Gastrocnemius medialis (tissue), 4 donors: ENCODE measurements at places on chromosomes 6 and 20.

DNA sequence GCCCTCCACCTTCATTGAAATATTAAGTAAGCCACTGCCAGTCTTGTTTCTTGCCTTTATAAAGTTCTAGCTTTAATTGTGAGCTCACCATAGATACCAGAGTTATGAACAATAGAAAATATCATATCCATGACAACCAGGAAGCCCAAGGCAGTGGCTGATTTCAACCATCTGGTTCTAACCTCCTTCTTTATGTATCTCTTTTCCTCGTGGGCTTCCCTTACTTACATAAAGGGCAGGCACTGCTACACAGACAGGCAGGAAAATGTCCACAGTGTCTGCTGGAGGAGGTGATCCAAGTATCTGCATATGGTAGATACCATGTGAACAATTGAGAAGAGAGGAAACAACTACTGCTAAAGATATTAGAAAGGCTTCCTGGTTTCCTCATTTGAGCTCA, 65.2 kb upstream of the PRND start:
- no peak for DNase-seq

- DNase-seq = no peak
Observed at GRCh38 chr6:151285122-151285521, 45.4 kb downstream of the AKAP12 start.

GRCh38 chr6:6707143-6707542, 118.6 kb downstream of the LY86 start:
- no peak for DNase-seq

DNA sequence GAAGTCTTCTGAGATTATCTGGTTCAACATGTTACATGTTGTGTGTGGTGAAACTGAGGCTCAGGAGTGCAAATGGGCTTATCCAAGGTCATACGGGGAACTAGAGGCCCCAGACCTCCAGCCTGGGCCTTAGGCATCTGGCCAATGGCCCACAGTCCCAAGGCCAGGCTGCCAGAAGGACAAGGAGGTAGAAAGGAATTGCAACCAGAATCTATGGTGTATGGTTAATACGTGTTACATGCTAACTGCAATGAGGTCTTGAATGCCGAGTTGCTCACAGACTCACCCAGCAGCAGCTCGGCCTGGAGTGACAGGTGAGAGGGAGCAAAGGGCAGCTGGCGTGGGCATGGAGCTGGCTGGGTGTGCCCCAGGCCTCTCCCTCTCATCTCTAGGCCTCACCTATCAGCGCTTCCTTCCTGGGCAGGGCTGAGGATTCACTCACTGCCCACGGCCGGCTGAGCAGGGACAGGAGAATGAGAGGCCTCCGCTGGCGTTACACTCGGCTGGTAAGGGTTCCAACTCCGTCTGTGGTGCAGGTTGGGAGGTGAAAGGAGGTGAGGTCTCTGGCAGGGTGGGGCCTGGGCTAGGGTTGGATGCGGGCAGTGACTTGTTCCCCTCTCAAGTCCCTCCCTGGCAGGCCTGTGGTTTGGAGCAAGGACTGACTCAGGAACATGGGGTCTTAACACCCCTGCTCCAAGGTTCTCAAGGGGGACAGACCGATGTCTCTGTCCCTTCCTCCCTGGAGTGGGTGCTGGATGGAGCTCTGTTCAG, at the start of gene TLDC2:
Gene TLDC2, plus strand, starts transcription at position 437 of the 771 bp plus-strand sequence. Its CDS starts 37 bp downstream, at position 474.
- DNase-seq = no peak

- DNase-seq = no peak
Observed at GRCh38 chr6:6024220-6024619, 17.5 kb upstream of the NRN1 start.

DNA sequence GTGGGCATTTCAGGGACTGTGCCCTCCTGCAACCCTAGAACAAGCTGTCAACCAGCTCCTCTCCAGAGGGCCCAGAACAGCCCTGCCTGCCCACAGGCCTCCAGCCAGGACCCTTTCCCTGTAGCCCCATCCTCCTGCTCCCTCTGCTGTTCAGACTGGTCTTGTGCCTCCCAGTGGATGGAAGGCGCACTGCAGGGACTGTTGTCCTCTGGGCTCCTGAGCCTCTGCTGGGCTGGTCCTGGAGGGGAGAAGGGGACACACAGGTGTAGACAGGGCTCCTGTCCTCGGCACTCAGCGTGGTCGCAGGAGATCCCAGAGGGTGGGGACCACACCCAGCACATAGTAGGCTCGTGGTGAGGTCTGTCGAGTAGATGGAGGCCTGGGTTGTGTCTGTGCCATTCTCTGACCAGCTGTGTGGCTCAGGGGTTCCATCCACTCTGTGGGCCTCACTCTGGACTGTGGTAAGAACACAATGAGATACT, 11.5 kb downstream of the ITPR3 start:
- no peak for DNase-seq

DNA sequence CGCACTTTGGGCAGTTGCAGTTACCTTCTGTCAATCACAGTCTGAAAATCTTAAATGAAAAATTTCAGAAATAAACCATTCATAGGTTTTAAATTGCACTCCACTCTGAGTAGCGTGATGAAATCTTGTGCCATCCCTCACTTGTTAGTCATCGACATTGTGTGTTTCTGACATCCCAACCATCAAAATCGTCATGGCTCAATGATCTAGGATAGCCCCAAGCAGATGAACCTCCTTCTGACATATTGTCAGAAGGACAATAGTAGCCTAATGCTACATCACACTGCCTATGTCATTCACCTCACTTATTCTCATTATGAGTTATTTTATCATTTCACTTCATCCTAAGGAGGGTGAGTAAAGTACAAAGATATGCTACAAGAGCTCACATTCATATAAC, 284.8 kb downstream of the PTPRK start:
- no peak for DNase-seq

DNA sequence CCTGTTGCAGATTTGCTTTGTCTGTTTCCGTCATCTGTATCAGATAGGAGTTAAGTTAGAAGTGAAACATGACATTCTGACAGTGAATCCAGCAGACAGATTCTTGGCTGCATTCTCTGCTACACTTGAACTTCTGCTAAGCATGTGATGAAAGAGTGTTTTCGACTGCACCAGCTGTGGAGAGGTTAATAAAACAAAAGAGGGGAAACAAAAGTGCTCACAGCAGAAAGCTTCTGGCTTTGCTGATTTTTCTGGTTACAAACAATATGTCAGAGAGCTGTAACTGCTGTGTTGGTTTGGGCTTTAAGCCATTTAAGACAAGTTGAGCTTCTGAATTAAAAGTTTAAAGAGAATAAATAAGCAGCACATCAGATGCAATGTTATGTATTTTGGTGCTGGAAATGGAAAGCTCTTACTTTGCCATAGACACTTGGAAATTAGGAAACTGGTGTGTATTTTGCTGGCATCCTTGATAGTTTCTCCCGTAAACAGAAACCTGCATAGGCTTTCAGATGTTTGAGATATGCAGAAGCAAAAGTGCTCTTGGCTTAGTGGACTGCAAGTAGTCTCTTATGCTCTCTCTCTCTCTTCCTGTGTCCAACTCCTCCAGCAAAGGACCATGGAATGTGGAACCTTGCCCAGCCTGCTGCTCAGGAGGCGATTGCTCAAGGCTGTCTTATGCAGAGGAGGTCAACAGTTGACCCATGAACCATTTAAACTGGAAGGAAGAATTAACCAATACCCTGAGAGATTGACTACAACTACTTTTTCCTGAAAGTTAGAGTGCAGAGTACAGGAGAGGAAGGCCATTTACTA, 104.9 kb downstream of the RPS12 start:
- peak; percentile 77 for DNase-seq

- no peak for DNase-seq
Observed at GRCh38 chr6:166430269-166430668, 47.5 kb upstream of the MPC1 start.

DNA sequence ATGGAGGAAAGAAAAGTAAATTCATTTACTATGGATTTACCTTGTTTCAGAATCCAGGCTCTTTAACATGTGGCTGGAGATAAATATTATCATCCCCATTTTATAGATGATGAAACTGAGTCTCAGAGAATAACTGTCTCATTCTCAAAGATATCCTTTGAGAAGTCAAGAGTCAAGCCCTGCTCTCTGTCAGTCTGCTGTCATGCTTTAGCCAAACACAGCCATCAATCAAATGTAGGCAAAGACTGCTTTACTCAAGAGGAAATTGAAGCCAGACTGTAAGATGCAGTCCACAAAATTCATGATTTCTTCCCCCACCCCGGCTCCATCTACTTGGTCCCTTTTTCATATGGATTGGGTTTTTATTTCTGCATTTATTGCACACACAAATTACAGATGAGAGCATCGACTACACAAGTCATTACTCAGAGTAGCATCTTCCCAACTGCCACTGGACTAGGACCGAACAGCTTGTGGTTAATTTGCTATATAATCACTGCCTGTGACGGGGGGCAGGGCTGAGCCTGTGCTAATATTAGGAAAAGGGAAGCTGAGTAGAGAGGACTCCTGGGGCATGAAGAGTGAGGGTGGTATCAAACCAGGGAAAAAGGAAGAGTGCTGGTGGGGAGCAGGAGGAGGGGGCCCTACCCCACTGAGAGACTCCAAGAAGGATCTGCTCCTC, 102.7 kb upstream of the TOP1 start:
- no peak for DNase-seq

- no peak for DNase-seq
Observed at GRCh38 chr20:47293631-47294030, 62.9 kb downstream of the ZMYND8 start.

DNA sequence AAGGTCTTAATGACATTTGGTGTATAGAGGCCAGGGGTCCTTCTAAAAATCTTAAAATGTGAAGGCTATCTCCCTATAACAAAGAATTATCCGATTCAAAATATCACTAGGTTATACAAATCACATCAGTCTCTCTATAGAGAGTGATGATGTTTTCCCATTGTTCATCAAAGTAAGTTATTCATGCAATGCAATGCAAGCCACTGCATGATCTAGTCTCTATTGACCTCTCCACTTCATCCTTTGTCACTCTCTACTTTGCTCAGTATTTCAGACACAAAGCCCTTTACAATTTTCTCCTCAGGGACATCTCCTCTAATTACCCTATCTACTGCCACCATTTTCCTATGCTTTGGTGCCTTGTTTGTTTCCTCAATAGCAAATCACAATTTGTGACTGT, 628.0 kb downstream of the HTR1B start:
- DNase-seq = no peak

GRCh38 chr6:11766589-11767450, 11.8 kb downstream of the ADTRP start:
- DNase-seq = no peak

DNA sequence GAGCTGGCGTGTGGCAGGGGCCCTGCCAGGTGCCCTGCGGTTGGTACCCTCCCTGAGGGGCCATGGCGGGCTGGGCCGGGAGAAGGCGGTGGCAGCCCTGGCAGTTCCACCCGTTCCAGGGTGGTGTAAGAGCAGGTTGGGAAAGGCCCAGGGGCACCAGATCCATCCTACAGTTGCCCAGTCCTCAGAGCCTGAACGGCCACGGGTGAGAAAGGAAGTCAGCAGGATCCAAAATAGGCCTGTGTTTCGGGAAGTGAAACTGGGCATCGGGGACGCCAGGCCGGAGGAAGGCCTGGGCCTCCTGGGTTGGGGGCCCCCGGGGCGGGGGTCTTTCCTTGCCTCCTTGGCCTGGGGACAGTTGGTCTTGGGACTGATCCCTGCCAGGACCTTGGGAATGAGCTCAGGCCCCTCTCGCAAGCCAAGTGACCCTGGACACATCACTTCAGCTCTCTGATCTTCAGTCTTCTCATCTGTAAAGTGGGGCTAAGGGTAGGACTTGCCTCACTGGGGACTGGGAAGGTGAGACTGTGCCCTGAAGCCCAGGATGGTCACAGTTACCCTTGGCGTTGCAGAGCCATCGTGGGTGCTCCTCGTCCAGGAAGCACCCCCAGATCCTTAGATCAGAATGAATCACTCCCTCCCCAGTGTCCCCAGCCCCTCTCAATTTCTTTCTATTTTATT, 18.1 kb upstream of the NOL4L start:
- DNase-seq = no peak

GRCh38 chr20:43302936-43303335, 113.2 kb upstream of the PTPRT start:
- no peak for DNase-seq

DNA sequence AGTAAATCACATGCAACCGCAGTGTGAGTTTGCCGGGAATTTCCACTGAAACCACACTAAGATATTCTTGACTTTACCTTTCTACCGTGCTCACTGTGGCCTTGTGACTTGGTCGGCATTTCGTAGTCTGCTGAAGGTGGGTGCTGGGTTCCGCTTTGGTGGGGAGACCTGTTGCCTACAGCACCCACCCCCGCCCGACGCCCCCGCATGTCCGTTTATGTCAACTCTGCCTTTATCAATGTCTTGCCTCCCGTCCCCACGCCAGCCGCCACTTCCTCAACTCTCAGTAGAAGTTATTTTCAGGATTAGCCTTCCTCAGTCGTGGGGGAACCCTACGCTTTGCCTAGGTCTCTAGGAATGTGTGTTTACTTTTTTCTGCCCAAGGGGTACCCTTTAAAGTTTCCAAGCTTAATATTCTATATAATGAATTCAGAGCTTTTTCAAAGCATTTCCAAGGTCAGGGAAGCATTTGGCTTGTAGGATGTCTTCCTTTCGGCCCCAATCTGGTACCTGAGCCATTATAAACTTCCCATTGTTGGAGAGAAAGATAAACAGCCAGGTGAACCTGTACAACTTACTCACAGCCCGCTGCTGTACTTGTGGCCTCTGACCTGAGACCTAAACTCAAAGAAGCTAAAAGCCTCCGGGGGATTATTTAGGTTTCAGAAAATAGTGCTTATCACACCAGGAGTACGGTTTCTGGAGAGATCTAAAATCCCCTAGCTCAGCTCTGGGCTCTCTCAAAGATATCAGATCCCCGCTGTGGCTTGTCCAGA, 54.2 kb downstream of the TBC1D7 start:
- DNase-seq = no peak

DNA sequence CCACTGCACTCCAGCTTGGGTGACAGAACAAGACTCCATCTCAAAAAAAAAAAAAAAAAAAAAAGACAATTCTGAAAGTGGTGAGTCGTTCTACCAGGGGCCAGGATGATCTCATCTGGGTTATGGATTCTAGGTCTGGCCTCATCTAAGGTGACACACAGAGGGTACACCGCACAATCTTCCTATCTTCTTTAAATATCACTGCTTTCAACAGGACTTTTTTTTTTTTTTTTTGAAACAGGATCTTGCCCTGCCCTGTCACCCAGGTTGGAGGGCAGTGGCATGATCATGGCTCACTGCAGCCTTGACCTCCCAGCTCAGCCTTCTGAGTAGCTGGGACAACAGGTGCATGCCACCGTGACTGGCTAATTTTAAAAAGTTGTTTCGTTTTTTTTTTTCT, 67.7 kb downstream of the SLC16A10 start:
- DNase-seq = no peak

- DNase-seq = no peak
Observed at GRCh38 chr6:160378218-160378617, 30.0 kb downstream of the SLC22A3 start.

DNA sequence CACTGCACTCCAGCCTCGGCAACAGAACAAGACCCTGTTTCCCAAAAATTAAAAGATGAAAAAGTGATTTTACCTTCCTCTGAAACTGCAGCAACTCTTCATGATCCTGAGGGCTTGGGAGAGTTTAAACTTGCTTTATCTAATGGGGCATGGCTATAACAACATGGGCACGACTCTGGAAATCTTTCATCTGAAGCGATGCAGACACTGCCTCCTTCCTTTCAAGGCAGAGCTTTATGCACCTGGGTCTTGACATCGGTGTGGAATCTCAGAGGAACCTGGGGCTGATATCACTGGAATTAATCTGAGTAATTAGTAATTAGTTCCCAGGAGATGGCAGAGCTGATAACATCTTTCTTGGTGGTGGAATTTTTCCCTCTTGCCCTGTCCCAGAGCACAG, 52.1 kb downstream of the EDN3 start:
- no peak for DNase-seq

GRCh38 chr20:5822569-5822968, 72.4 kb downstream of the SHLD1 start:
- DNase-seq = no peak
